Chondrocyte (in vitro differentiated cells): ENCODE measurements at places on chromosomes 2 and 18. TPM values are rescaled to one million over a fixed set of nuclear protein-coding genes. Genes with fewer than 3 reads are reported as not detected.

The CYRIA gene
- 2.0 to 2.1 TPM in 2 of 3 replicates, not detected in the other for total RNA-seq

- no peak overlapping the region for H3K4me3 ChIP-seq
- no peaks in the 10 kb centered on the region for H3K4me1 ChIP-seq
- no peak overlapping the region for H3K27ac ChIP-seq
- DNase-seq, result no peak
Observed at GRCh38 chr2:210667711-210668110, 111.3 kb downstream of the CPS1 start.

The IGFBP2 gene
- 1,045 to 1,857 TPM (median 1,848 TPM) in 3 replicates for total RNA-seq

- H3K27me3 ChIP-seq, result no peaks in the 10 kb centered on the region
- H3K4me1 ChIP-seq, result no peaks in the 10 kb centered on the region
- H3K4me3 ChIP-seq, result no peak overlapping the region
Observed at GRCh38 chr2:132740081-132740720, 70.2 kb upstream of the LYPD1 start.

DNA sequence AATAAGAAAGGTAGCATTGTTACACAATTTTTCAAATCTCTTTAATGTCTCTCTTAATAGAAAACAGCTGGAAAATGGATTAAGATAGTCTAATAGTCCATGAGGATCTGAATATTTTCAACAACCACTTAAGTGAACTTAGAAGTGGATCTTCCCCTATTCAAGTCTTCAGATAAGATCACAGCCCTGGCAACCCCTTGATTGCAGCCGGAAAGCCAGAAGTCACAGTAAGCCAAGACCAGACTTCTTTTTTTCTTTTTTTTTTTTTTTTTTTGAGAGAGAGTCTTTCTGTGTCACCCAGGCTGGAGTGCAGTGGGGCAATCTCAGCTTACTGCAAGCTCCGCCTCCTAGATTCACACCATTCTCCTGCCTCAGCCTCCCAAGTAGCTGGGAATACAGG, 18.6 kb upstream of the ZC3H15 start:
- no peaks in the 10 kb centered on the region for H3K36me3 ChIP-seq
- no peak overlapping the region for H3K4me3 ChIP-seq
- no peak for DNase-seq
- H3K4me1 ChIP-seq, result no peaks in the 10 kb centered on the region
- no peaks in the 10 kb centered on the region for H3K27me3 ChIP-seq

DNA sequence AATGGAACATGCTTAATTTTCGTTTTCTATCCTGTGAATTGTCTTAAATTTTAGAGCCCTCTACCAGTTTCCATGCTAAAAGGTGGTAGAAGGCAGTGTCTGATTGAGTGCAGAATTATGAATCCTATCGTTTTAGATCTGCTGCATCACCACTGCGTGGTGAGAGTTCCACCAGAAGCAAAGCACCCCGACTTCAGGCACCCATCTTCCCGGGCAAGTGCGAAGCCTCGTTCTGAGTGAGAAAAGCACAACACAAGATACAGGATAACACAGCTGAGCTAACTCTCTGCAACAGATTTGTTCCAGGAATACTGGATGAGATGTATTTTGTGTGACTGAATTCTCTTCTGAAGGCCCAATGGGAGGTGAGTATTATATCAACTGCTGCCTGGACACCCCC, 471.5 kb downstream of the EIPR1 start:
- H3K27me3 ChIP-seq, result peaks cover 20% of the 10 kb centered on the region
- no peak overlapping the region for H3K27ac ChIP-seq
- no peaks in the 10 kb centered on the region for H3K36me3 ChIP-seq
- H3K4me1 ChIP-seq, result no peaks in the 10 kb centered on the region
- DNase-seq, result no peak

GRCh38 chr2:85106489-85107180, 26.6 kb upstream of the TCF7L1 start:
- no peaks in the 10 kb centered on the region for H3K4me1 ChIP-seq
- no peaks in the 10 kb centered on the region for H3K27me3 ChIP-seq
- H3K36me3 ChIP-seq, result no peaks in the 10 kb centered on the region
- DNase-seq, result no peak

GRCh38 chr2:75053484-75054112, 95.2 kb downstream of the POLE4 start:
- no peaks in the 10 kb centered on the region for H3K36me3 ChIP-seq
- DNase-seq, result no peak
- H3K27me3 ChIP-seq, result no peaks in the 10 kb centered on the region
- no peak overlapping the region for H3K27ac ChIP-seq
- H3K4me3 ChIP-seq, result no peak overlapping the region

DNA sequence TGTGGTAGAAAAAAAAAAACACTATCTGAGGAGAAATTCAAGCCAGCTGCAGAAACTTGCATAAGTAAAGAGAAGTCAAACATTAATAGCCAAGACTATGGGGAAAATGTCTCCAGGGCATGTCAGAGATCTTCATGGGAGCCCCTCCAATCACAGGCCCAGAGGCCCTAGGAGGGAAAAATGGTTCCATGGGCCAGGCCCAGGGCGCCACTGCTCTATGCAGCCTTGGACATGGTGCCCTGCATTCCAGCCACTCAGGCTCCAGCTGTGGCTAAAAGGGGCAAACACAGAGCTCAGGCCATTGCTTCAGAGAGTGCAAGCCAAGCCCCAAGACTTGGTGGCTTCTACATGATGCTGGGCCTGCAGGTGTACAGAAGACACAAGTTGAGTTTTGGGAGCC, 354.7 kb downstream of the NBAS start:
- H3K27ac ChIP-seq, result no peak overlapping the region
- H3K27me3 ChIP-seq, result no peaks in the 10 kb centered on the region
- H3K36me3 ChIP-seq, result peaks cover 11% of the 10 kb centered on the region
- no peak for DNase-seq
- no peak overlapping the region for H3K4me3 ChIP-seq
- H3K4me1 ChIP-seq, result no peaks in the 10 kb centered on the region

The DOK6 gene
- total RNA-seq, result 5.9 to 15.1 TPM (median 8.9 TPM) in 3 replicates

DNA sequence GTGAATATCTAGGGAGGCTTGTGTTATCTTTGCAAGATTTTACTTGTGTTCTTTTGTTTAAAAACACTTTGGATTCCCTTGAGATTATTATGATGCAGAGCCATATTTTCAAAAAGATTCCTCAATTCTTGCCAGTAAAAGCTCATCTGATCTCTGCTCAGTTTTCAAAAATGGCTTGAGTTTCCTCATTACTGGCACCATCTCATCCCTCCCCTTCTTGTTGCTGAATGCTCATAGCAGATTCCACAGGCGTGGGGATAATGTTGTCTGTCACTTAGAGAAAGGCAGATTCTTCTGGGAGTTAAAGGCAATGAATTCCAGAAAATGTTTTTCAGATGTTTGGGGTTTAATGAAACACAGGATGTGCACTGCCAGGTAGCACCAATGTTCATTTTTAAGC, 170.4 kb upstream of the TANK start:
- H3K27me3 ChIP-seq, result no peaks in the 10 kb centered on the region
- no peak overlapping the region for H3K27ac ChIP-seq
- H3K36me3 ChIP-seq, result peaks cover 2% of the 10 kb centered on the region
- DNase-seq, result no peak
- H3K4me3 ChIP-seq, result no peak overlapping the region

GRCh38 chr2:238039985-238040384, 20.8 kb upstream of the SCLY start:
- H3K27me3 ChIP-seq, result no peaks in the 10 kb centered on the region
- H3K36me3 ChIP-seq, result peaks cover 44% of the 10 kb centered on the region
- no peaks in the 10 kb centered on the region for H3K4me1 ChIP-seq
- H3K27ac ChIP-seq, result no peak overlapping the region
- peak; percentile 68 for DNase-seq
- no peak overlapping the region for H3K4me3 ChIP-seq

The CCDC178 gene
- not detected in 3 replicates for total RNA-seq

GRCh38 chr2:145592361-145592760, 1072.4 kb upstream of the ZEB2 start:
- no peak overlapping the region for H3K4me3 ChIP-seq
- no peaks in the 10 kb centered on the region for H3K36me3 ChIP-seq
- H3K27ac ChIP-seq, result no peak overlapping the region
- H3K27me3 ChIP-seq, result no peaks in the 10 kb centered on the region

DNA sequence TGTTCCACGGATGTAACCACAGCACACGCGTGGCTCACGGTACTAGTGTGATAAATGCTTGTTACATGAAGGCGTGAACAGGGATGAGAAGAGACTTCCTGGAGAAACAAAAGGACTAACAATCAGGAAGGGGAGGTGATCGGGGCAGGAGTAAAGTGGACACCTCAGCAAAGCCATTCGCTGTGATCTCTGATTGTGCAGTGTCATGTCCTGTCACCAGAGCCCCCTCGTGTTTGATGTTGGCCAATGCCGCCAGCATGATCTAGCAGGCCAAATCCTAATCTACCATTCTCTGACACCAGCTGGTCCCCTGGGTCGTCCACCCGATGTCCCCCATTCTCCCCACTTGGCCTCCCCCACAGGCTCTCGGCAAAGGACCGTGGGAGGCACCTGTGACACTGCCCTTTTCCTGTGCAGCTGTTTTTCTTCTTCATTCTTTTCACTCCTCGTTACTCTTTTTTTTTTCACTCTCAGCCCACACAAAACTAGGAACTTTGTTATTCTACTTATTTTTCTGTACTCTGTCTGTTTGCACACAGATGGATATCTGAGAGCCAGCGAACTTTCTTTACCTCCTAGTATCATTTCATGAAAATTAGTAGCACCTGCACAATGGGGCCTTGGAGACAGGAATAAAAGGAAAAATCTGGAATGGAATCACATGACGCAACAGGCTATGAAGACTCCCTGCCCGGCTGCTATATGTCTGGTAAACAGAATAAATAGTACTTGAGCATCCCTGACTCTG, 146.8 kb downstream of the TGIF1 start:
- DNase-seq, result no peak
- H3K4me1 ChIP-seq, result peaks cover 52% of the 10 kb centered on the region
- H3K27me3 ChIP-seq, result no peaks in the 10 kb centered on the region
- peak overlapping the region; percentile 45 for H3K4me3 ChIP-seq
- H3K36me3 ChIP-seq, result no peaks in the 10 kb centered on the region
- peak overlapping the region; percentile 99 for H3K27ac ChIP-seq

The COL4A4 gene
- total RNA-seq, result 6.3 to 18.4 TPM (median 7.3 TPM) in 3 replicates
